ENCODE measurements at places on chromosomes 2 and 18.

DNA sequence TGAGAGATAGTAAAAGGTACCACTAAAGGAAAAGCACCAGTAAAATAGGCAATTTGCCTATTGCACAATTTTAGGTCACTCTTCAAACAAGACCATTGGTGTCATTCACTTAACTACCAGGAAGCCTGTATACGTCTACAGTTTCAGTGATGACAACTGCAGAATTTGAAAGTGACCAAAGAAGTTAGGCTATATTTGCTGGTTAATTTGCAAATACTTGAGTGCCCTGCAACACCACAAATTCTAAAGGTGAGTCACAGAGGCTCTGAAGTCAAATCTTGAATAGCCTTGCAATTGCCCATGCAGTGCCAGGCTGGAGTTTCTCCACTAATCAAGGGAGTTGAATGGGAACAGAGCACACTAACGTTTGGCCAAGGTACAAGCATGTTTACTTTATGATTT lies 128.7 kb upstream of the CCDC68 start:
- DNase-seq: no peak

DNA sequence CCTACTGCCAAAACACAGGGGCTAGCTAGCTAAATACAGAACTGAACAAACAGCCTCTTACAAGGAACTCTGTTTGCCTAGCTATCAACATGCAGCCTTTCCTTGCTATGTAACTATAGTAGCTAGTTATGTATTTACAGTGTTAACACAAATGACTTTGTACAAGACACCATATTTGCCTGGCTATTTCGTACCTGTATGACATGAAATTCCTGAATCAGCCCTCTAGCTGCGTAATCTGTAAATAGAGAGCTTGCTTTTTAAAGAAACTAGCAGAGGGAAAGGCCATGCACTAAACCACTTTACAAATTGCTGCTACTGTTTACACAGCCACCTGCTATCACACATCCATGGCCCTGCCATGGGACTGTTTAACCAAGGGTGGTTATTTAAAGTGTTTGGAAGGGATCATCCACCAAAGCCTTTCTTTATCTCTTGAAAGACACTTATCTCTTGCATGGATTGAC lies 248.7 kb downstream of the TFCP2L1 start:
- DNase-seq: peak; percentile 59

DNA sequence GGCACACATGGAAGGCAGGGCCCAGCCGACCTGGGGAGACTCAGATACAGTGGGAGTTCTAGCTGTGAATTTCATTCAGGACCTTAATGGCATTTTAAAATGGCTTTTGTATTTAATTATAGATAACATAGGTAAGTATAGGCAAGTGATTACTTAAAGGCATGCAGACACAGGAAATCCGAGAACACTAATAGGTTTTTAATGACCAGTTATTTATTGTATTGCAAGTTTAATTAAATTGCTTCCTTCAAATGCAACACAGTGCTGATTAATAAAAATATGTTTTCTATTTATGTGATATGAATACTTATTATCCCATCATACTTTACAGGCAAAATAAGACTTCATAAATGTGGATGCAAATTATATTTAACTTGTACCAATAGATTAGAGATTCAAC lies 19.7 kb upstream of the SH3RF3 start:
- DNase-seq: no peak

DNA sequence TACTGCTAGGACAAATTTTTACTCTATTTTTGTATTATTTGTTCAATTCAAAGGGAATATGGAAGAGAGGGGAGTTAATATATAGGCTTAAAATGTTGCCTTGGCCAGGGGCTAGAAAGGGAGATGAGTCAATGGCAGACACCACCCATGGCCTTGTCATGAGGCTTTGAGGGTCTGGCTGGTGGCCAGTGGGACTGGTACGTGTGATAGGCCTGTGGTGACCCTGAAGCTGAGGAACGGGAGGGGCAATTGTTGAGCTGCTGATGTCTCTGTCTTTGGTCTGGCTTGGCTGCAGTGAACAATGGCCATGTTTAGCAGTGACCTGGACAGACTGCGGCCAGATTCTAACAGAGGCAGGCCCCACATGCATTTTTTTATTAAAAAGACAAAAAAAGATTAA lies 18.5 kb downstream of the GKN1 start:
- DNase-seq: no peak

GRCh38 chr2:138373993-138374408 lies 127.6 kb upstream of the SPOPL start:
- no peak for DNase-seq

GRCh38 chr2:179677746-179678505 lies 183.5 kb downstream of the ZNF385B start:
- no peak for DNase-seq

- no peak for DNase-seq
Measured at GRCh38 chr18:54396760-54397159, 39.1 kb downstream of the C18orf54 start.

GRCh38 chr2:20447437-20448245 lies 767 bp downstream of the RHOB start:
- no peak for DNase-seq

DNA sequence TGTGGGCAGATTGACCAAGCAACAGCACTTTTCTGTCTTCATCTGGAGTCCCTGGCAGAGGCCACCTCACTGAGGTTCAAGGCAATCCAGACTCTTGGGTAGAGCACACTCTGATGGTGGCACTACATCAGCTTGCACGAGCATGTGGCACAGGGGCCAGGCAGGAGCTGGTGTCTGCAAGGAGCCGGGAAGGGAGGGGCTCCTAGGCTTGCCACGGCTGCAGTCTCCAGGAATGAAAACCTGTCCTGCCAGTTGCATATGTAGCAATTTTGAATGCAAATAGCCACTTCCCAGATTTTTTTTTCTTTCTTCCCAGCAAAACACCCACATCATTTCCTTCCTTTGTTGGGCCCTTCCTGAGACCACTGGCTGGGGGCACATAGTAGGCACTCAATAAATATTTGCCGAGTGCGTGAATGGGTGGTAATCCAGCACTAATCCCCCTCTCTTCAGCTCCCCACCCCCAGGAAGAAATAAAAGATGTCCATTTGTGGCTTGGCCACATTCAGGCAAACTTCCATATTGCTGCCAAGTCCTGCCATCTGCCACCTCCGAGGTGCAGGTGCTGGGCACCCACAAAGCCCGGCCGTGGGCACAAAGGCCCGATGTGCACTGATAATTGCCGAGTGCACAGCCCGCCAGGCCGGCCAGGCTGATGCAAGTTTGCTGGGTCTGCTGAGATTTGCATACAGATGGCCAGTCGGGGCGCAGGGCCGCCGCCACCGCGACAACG lies 72.4 kb downstream of the MYCN start:
- no peak for DNase-seq

DNA sequence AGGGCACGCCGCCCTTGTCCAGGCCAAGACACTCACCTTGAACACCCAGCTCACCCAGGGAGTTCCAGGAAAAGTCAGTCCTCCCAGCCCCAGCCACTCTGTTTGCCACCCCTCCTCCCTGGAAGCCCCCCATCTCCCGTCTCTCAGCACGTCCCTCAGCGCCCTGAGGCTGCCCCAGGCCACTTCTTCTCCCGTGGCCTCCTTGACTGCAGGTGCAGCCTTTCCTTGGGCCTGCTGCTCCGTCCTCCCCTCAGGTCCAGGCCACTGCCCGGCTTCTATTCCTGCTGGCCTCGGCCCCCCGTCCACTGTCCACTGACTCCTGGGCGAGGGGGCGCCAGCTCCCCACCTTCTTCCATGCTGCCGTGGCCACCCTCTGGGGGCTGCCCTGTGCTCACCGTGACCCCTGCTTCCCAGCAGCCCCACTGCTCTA lies 239.1 kb downstream of the HDAC4 start:
- DNase-seq: no peak

DNA sequence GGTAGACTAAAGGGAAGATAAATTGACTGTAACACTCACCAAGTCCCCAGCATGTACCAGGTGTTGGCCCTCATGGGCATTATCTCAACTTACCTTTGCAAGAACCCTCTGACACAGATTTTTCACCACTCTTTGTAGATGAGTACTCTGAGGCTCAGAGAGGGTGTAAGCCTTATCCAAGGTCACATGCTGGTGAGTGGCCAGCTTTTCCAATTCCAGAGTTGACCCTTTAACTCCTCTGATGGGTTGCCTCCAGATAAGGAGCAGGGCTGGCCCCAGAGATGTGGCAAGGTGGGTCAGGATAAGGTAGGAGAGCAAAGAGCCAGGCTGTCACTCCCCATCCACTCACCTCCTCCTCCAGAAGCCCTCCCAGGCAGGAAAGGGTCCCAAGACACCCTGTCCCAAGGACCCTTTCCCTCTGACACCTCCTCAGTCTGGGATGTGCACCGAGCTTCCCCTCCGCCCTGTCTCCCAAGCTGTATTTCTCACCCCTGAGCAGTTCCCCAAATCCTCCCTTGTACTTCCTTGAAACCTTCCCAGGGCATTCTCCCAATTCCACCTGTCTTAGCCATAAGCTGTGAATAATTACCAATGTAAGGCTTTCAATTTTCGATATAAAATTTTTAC lies 165.9 kb downstream of the ZFP36L2 start:
- no peak for DNase-seq

GRCh38 chr2:98294711-98295110 lies 51.5 kb upstream of the CNGA3 start:
- no peak for DNase-seq

DNA sequence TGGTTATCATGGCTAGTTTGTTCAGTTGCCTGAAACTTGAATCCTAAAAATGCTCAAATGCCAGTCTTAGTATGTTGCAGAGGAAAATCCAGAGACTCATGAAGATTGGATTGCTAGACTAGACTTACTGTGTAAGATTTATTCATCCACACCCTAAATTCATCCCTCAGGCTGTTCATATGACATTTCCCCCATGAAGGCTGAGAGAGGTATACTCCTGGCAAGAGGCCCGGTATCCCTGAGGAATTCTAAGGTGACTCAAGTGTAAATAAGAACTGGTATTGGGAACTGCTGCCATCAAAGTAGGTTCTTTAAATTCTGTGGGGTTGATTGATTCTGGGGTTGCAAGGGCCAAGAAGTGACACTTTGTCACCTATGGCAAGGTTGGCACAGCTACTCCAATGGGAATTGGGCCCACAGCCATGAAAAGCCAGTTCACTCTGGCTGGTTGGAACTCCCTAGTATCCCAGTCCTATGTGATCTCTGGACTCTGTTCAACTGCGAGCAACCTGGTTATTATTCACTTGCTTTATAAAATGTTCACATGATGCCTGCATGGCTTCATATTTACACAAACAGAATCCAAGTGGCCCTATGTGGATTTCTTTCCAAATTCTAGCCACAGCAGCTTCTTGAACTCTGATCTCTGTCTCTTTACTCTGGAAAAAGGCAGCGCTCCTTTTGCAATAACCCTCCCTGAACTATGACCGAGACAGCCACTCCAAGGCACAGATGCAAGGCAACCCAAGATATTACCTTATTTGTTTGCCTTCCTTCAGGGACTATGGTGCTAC lies 429.1 kb downstream of the CBLN2 start:
- no peak for DNase-seq

DNA sequence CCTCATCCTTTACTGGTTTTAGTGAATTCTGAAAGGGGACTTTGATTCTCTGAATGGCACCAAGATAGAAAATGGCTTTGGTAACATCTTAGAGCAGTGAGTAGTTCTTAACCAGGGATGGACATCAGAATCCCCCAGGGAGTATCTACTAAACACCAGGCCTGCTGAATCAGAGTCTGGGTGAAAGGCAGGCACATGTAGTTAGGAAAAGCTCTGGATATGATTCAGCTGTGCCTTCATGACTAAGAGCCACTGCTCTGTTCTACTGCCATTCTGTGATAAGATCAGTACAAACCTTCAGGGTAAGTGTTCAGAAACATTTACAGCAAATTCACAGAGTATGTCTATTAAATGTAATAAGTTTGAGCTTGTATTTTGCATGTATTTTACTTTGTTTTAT lies 46.2 kb upstream of the B3GNT2 start:
- no peak for DNase-seq

DNA sequence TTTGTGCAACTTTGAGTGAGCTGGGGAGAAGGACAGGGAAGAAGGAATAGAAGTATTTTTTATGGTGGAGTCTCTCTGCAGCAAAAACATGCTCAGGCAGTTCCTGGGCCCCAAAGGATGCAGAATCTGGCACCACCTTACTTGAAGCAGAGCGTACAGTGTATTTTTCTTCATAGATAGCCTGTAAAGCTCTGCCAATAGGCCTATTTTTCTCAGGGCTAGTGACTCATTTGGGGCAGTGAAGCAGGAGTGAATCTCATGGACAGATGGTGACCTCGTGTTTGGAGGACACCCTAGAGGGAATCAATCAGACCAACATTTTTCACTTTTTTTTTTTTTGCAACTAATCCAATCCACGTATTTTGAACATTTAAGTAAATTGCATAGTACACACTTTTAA lies 268.1 kb upstream of the CXCR4 start:
- no peak for DNase-seq

DNA sequence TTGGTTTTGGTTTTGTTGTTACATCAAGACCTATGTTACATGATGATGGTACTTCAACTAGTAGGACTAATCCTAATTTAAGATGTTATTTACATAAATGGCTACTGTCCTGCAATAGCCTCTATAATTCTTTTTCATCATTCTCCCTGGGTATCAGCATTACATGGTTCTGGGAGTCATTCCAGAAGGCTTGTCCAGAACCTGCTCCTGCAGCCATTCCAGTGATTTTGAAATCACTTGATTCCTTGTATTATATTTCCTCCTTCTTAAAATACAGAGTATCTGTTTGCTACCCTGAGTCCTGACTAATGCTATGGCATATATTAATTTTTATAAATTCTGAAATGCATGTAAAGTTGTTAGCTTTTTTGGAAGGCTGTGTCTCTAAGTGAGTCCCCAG lies 400.5 kb upstream of the MEIS1 start:
- no peak for DNase-seq

DNA sequence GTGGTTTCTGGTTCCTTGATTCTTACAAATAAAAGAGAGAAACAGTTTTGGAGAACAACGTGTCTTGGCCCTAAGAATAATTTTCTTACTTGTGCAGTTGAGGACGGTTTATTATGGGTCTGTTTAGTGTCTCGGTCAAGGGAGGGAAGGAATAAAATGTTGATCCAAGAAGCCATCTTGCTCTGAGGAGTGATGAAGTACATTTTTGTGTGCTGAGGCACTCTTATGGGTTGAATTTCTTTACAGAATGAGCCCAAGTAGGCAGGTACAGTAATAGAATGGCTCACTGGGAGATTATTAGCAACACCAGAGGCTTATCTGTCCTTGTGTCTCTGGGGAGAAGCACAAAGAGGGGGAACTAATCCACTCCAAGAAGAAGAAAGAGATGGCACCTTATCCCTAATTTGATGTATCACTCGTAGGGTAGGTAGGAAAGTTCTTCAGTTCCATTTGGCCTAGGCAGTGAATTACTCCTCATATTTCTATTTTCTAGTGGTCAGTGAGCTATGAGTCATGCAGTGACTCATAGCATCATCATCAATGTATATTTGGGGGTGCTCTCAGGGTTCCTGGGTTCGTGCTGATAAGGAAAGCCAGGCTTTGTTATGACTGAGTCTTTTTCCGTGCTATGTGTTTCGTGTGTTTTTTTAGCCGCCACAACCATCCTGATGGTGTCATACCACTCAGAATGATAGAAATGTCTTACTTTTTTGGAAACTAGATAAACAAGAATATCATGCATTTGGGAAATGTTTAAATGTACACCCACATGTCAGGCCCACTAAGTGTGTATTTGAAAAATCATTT lies 250.1 kb upstream of the CTAGE1 start:
- DNase-seq: no peak

- DNase-seq: no peak
Measured at GRCh38 chr18:77248873-77249568, 627 bp upstream of the GALR1 start.

Measured in urinary bladder (tissue), 4 donors.